Neural progenitor cell (in vitro differentiated cells): ENCODE measurements at places on chromosomes 1 and 21.
A peak's percentile ranks its signal among the peaks of the same experiment; 100 is the strongest.

DNA sequence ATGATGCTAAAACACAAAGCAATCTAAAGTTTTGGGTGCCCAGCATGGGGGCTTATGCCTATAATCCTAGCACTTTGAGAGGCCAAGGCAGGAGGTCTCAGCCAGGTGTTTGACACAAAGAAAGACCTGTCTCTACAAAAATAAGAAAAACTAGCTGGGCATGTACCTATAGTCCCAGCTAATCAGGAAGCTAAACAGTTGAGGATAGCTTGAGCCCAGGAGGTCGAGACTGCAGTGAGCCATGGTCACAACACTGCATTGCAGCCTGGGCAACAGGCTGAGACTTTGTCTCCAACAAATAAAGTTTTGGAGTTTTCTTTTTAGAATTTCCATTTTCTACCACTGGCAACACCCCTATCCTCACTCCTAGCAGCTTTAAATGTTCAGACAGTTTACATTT is 55.1 kb upstream of the GUCA2A start:
- DNase-seq: no peak

DNA sequence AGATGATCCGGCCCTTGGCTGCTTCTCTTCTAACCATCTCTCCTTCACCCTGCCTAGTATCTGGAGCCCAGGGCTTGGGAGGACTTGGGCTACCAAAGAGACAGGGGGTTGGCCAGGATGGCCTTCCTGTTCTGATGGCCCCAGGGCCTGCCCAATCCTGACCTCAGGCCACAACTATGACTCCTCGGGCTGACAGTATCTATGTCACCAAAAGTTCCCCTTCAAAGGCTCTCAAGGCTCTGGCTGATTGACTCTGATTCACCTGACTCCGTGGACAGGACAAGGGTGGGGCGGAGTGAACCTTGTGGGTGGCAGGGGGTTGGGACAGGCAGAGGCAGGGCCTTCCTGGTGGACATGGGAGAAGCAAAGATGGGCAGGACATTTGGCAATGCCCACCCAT is 12.7 kb downstream of the MEF2D start:
- no peak for DNase-seq

DNA sequence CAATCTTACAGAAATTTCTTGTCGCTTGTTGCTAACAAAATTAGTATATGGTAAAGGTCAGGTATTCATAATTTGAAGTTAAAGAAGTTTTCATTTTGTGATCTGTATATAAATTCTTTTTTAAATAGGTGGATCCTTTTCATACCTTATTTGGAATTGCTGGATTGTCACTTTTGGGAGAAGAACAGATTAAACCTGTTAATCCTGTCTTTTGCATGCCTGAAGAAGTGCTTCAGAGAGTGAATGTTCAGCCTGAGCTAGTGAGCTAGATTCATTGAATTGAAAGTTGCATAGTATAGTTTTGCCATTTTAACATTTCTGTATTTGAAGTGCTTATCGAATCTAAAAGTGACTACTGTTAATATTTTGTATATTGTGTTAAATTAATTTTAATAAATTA is 2.3 kb upstream of the MSH4 start:
- DNase-seq: peak; percentile 9

DNA sequence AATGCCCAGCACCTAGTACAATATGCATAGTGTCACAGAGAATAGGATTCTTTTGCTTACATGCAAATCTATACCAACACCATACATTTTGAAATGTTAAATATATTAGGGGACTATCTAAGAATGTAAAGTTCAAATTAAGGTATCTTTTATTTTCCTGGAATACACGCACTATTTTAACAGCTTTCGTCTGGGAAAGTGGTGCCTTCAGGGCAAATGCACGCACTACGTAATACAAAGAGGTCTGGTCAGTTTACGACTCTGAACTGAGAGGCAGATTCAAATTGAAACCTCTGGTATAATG is 931 bp downstream of the FUBP1 start:
- DNase-seq: no peak

- DNase-seq: no peak
Measured at GRCh38 chr1:14404862-14405301, 193.6 kb upstream of the KAZN start.

GRCh38 chr1:92736395-92736794 is 48.5 kb downstream of the EVI5 start:
- no peak for DNase-seq

DNA sequence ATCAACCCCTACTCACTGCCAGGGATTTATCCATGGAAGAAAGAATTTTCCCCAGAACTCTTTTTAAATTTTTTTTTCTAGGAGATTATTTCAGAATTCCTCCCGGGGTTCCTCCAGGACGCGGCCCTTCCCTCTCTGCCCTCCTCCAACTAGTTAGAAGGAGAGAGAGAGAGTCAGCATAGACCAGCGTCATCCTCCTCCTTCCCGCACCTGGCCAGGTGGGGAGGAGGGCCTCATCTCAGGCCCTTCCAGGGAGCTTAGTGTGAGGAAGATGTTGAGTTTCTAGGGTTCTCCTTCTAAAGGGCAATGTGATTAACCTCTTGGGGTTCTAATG is 63.6 kb downstream of the CDK18 start:
- no peak for DNase-seq

GRCh38 chr21:44455524-44456213 is 359 bp downstream of the LRRC3 start:
- peak; percentile 67 for DNase-seq

GRCh38 chr1:170800812-170801211 is 134.5 kb upstream of the MROH9 start:
- DNase-seq: no peak

GRCh38 chr1:183346276-183346732 is 71.9 kb downstream of the NMNAT2 start:
- DNase-seq: no peak

DNA sequence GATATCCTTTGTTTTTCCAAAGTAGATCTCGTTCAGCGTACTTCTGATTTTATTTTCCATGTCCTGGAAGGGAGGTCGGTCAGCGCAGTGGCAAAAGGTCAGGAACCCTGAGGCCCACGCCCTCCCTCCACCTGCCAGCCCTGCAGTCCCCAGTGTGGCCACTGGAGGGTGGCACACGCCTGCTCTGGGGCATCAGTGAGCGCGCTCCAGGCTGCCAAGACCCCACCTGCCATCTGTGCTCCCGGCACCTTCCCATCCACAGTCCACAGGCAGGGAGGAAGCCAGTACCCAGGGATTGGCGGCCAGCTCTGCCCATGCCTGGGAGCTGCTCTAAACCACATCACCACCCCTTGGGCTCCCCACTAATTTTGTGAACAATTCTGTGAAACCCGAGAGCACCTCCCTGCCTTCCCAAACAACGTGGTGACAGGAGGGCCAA is 32.3 kb downstream of the SLC66A1 start:
- peak; percentile 77 for DNase-seq

DNA sequence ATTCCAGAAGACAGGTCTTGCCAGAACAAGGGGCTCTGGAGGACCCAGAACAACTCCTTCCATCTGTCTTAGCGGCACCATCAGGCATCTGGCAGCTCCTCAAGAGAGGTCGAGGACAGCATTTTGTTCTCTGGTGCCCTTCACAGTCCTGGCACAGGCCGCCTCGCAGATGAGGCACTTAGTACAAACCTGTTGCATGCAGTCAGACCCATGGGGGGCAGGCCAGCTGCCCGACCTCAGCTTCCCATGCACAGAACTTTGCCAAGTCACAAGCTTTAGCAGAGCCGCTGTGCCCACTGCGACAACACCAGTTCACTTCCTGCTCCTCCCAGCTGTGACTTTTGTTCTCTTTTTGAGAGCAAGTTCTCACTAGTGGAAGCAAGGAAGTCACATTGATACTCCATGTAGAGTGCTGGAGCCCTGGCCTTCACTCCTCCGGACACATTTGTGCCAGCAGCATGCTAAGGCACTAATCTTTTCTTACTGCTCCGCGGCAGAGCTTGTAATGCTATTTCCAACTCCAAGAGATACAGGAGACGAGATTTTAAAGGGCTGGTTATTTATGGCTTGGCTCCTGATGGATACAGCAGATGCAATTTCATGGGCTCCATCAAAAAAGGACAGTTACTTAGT is 44.6 kb downstream of the HMGB4 start:
- no peak for DNase-seq
